Left renal pelvis (tissue), 4 donors: ENCODE measurements at places on chromosomes 1 and 21. TPM values are rescaled to one million over a fixed set of nuclear protein-coding genes. Genes with fewer than 3 reads are reported as not detected.

DNA sequence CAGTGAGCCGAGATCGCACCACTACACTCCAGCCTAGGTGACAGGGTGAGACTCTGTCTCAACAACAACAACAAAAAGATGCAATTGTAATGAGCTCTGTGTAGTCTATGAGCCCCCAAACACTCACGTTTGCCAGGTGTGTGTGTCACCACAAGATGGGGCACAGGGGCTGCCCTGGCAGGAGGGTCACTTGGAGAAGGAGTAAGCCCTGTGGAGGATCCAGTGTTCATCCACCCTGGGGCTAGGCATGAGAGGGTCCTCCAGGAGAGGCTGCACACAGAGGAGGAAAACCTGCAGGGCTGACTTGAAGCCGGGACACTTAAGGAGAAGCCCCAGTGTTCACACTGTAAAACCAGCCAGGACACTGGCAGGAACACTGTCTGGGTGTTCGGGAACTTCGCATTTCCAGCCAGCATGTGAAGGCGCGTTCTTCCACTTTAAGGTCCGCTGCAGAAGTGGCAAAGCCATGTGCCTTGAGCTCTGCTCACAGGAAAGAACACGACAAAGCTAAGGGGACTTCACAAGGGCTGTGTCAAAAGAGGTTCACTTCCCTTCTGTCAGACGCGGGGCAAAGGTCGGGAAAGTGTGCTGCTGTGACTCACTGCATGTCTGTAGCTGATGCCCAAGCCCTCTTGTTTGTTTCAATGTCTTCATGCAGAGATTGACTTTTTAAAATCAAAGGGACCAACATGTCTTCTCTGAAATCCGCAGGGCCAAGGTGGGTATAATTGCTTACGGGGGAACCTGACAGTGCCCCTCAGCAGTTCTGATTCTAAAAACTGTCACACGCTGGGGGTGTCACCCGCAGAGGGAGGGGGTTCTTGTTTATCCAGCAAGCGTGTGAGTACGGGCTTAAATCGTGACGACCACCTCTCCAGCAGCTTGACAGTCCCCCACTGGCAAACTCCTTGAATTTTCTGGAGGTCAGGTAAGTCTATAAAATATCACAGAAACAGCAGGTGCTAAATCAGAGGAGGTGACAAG is 102.8 kb downstream of the RIPK4 start:
- DNase-seq, result no peak

DNA sequence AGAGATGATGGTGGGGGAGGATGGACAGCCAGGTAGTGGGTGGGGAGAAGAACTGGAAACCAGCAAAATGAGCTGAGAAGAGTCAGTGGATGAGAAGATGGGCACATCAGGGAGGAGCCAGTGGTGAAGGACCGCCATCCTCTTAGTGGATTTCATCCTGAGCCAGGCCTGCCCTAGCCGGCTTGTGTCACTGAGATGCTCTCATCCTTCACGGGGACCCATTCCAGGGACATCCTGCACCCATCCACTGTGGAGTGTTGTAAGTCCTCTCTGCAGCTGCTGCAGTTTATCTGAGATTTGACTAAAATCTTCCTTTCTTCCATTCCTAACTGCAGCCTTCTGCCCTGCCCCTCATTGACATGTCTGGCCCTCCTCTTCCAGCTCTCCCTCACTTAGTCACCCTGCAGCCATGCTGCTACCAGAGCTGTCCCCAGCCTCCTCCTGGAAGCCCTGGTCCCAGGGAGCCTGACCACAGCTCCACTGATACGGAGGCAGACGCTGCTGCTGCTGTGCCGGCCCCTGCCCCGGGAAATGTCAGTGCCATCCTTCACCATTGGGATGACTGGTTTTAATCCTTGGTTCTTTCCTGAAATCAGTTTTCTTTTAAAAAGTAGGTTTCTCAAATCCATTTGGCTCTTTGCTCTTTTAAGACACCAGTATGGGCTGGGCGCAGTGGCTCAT is 33.2 kb downstream of the STUM start:
- no peak for DNase-seq

GRCh38 chr1:98044766-98045165 is 123.9 kb upstream of the DPYD start:
- no peak for DNase-seq

SLC5A3 gene
- polyA plus RNA-seq, result 17.4 TPM

LAD1 gene
- 38.6 TPM for polyA plus RNA-seq

DNA sequence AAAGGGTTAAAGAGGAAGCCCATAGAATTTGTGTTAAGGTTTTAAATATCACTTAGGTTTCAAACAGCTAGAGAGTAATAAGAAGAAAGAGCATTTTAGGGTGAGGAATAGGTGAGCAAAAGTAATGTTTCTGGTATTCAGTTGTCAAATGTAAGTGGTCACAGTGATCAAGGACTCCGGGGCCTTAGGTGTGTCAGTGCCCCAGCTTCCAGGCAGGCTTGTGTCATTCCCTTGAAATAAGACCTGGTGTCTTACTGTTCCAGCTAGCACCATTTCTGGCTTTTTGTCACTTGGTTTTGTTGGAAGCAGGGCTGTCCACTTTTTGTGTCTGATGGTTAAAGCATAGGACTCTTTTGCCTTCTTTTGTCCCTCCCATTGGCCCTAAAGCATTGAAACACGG is 69.6 kb downstream of the DYRK1A start:
- DNase-seq, result no peak

GRCh38 chr1:211331011-211331709 is 4.5 kb downstream of the TRAF5 start:
- DNase-seq, result no peak

GRCh38 chr1:38031513-38031866 is 15.1 kb downstream of the POU3F1 start:
- no peak for DNase-seq

DNA sequence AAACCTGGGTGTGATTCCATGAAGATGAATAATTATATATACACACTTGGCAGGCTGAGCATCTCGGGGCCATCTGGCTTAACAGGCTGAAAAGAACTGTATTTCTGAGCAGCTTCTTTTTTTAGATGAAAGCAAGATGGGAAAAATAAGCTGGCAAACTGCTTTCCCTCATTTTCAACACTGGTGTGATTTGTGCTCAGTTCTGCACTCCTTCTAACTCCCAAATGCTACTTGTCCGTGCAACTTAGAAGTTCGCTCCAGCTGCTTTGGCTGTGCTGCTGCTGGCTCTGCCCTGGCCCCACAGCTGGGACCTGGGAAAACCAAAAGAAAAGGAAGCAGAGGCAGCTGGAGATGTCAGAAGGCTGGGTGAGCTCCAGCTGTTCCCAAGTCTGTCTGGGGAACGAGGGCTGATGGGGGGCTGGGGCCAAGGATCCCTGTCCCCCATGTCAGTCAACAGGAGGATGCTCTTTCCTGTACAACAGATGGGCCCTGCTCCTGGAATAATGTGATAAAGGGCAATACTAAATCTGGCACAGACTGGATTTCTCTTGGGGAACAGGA is 44.9 kb downstream of the PAFAH2 start:
- DNase-seq, result peak; percentile 63

DNA sequence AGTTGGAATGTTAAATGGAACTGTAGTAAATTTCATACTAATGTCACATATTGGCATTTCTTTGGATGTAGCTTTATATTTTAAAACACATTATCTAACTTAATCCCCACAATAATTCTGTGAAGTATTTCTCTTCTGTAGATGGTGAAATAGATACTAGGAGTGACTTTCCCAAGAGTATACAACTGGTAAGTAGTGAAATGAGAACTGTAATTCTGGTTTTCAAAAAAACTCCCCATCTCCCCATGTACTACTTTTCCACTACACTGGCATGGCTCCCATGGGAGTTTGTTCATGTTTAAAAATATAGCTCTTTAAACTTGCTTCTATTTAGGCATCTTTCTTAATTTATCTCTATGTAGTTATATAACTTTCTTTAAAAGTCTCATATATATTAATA is 10.2 kb downstream of the CHML start:
- DNase-seq, result no peak

DNA sequence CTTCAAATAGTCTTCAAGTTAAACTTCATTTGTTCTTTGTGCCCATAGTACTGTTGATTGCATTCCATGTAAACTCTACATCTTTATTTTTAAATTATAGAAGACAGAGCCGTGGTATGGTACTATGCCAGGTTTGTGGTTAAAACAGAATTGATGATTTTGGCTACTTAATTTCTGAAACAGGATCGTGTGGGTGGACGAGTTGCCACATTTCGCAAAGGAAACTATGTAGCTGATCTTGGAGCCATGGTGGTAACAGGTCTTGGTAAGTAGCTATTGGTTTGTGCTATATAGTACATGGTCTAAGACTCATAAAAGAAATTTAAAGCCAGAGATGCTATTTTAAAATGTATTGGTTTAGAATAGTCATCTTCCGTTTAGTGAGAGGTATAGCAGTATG is 38.0 kb downstream of the KDM1A start:
- no peak for DNase-seq

DNA sequence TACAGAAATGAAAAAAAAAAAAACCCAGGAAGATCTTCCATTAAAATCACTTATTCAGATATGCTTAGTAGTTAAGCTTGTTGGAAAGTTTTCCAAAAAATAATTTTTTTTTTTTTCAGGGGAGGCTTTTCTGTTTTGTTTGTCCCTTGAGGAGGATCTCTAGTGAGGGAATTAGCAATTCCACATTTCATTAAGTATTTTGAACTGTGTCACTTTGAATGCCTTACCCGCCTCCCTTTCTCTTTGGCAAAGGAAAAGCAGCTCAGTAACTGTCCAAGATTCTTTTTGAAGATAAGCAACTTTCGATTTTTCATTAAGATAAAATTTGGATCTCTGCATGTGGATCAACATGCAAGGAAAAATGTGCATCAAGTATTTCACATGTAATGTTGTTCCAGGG is 1.8 kb downstream of the NTNG1 start:
- no peak for DNase-seq

SCAF4 gene
- polyA plus RNA-seq, result 37.2 TPM

DNA sequence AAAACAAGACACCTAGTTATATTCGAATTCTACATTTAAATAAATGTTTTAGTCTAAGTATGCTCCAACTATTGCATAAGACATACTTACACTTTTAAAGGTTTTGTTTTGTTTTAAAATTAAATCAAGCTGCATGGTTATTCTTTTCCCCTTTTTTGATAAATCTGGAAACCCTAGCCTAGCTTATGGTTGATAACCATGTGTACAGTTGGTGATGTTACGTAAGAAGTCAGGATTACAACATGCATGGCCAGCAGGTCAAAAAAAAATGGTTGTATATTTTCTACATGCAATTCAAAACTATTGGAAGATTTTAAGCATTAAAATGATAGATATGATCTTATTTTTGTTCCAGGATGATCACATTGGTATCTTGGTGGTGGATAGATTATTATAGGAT is 1600.6 kb downstream of the PLA2G4A start:
- DNase-seq, result no peak

DNA sequence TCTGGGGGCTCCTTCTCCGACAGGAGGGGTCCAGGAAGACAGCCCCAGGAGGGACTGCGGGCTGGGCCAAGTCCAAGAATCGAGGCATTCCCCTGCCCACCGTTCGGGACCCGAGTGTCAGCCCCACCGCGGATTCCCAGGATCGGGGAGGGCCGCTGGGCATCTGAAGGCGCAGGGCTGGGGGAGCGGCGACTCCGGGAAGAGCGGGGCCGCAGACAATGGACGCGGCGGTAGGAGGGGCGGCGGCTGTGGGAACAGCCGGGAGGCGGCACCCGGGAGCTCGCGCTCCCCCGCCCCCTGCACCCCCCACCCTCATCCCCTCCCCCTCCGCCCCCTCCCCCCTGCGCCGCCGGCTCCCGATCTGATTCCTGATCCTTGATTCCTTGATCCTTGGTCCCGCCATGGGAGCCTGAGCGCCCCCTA is at the start of gene VANGL2:
Gene VANGL2, plus strand, starts transcription at position 342 of the 423 bp plus-strand sequence. CDS start 15,274 bp downstream, outside the sequence.
- DNase-seq, result no peak
